Stimulated activated CD8-positive, alpha-beta memory T cell treated with anti-CD3 and anti-CD28 coated beads, Interleukin-4, amount 100 ng/mL, for 1 hour (primary cell): ENCODE measurements at places on chromosomes 11 and 22.

GRCh38 chr11:125600663-125601062 is 8.0 kb downstream of the STT3A start:
- no peak for DNase-seq

GRCh38 chr22:46040471-46041465 is 63.8 kb upstream of the WNT7B start:
- no peak for DNase-seq

GRCh38 chr11:71843858-71844257 is 10.9 kb downstream of the DEFB108B start:
- DNase-seq = no peak

DNA sequence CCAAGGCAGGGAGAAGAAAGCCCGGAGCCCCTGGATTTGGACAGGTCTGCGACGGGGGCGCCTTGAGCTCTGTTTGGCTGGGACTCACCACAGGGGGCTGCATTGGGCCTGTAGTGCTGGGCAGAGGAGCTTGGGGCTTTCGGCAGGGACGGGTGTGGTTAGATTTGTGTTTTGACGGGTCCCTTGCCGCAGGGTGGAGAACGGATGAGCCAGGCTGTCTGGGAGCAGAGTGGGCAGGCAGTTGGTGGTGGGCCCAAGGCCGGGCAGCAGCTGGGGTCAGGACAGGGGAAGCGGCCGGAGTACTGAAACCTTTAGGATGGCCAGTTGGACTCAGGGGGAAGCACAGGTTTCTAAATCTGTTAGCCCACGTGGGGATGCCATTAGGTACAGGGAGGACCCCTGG is 13.4 kb downstream of the C11orf24 start:
- no peak for DNase-seq

GRCh38 chr11:71103266-71103665 is 149.1 kb downstream of the SHANK2 start:
- DNase-seq = no peak

GRCh38 chr11:20363500-20364340 is at the start of gene HTATIP2:
HTATIP2 (plus strand) TSS chr11:20363714; CDS start chr11:20364238, 524 bp downstream.
- peak; percentile 46 for DNase-seq

GRCh38 chr11:116692318-116693101 is 80.3 kb downstream of the BUD13 start:
- no peak for DNase-seq

GRCh38 chr11:124865181-124865901 is at the start of gene ROBO3:
ROBO3 (plus strand) TSS chr11:124865432; CDS start chr11:124865578, 146 bp downstream.
- no peak for DNase-seq

DNA sequence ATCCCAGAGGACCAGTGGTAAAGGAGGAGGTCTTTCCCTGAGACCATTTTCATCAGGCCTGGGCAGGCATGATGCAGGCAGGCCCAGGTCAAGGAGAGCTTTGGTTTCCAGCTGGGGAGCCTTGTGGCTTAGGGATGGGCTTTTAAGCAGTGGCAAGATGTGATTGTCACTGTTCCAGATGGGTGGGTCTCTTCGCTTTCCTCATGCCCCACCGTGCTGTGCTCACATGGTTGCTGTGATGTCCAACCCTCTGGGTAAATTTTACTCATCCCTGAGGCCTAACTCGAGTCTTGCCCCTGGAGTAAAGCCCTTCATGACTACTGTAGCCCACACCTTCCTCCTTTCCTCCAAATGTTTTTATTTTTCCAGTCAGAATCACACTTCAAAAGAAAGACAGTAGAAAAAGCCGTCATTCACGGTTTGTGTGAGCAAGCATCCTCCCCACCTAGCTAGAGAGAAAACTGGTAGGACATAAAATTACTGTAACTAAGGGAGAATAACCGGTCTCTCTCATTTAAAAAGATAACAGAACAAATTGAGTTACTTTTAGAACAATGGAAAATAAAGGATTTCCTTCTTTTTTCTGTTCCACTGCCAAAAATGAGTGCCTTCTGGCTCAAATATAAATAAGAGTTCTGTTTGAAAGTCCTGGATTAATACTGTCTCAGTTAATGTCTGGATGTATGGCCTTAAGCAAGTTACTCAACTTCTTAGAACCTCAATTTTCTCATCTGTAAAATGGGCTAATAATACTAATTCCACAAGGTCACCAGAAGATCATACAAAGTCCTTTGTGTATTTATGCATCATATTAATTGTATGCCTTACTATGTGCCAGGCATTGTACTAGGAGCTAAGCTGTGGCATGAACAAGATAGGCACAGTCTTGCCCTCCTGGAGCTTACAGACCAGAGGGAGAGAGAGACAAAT is 84.9 kb downstream of the ME3 start:
- DNase-seq = no peak

DNA sequence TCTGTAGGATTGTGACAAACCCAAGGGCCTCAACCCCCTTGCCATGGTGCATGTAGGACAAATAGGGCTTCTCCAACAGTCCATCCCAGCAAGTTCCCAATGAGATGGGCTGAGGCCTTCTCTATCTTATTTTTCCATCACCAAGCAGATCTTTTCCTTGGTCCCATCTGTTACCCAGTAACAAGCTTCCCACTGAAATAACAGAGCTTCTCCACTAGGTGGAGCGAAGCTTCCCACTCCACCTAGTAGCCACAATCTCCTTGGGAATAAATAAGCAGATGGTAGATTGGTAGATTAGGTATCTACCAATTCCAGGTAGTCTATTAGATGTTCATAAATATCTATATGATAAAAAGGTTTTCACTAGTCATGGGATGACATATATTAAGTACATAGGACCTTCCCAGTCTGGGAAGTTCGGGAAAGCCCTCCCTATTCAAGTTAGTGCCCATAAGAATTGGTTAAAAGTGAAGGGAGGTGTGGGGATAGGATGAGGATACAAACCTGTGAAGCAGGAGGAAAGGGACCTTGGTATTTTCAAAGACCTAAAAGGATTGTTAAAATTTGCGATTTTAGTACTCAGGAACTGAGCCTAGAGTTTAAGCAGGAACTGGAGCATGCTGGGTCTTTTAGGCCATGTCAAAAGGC is 5.9 kb upstream of the OR52L1 start:
- DNase-seq = no peak
